Pons (tissue), 1 donor: ENCODE measurements at places on chromosomes 11 and 22.

GRCh38 chr11:86172894-86173293 lies 71.7 kb upstream of the EED start:
- no peak for DNase-seq

GRCh38 chr11:74366576-74366975 lies 31.7 kb downstream of the PGM2L1 start:
- DNase-seq: no peak

DNA sequence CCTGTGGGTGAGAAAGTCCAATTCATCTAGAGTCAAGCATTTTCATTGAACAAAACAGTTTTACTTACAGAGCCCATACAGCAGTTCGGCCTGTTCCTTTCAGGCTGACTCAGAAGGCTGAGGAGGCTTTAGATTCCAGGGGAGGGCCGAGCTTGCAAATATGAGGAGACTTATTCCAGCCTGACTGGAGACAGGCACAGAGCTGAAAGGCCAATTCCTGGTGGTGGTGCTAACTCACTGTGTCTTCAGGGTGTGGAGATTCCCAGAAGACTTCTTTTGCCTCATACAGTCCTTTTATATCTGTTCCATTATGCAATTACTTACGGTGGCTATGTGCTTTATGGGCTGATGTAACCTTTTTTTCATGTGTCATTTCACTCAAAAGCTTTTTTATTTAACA lies at the start of gene OR51E2:
OR51E2 (minus strand) TSS at position 269 of the 400 bp plus-strand sequence. CDS start 15,142 bp downstream, outside the sequence.
- no peak for DNase-seq

DNA sequence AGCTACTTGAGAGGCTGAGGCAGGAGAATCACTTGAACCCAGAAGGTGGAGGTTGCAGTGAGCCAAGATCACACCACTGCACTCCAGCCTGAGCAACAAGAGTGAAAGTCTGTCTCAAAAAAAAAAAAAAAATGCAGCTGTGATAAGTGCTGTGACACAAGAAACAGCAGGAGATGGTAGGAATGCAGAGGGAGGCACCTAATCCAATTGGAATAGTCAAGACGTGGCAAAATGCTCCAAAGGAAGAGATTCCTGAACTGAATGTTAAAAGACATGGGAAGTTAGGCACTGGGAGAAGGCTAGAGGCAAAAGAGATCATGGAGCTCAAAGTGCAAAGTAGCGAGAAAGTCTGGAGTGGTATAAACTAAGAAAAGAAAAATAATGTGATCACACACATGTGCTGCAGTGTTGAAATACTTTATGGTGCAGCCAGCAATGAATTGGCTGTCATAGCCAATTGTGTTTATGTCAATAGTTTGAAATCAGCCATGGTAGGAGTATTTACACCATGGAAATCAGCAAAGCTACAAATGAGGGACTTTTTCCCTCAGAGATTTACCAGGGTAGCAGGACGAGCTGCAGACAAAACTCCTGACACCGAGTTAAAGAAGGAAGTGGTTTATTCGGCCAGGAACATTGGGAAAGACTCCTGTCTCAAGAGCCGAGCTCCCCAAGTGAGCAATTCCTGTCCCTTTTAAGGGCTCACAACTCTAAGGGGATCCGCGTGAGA lies 40.9 kb upstream of the LIPT2 start:
- no peak for DNase-seq

GRCh38 chr11:17750013-17750800 lies 15.6 kb downstream of the KCNC1 start:
- no peak for DNase-seq

GRCh38 chr11:15577519-15577918 lies 462.8 kb downstream of the INSC start:
- no peak for DNase-seq

DNA sequence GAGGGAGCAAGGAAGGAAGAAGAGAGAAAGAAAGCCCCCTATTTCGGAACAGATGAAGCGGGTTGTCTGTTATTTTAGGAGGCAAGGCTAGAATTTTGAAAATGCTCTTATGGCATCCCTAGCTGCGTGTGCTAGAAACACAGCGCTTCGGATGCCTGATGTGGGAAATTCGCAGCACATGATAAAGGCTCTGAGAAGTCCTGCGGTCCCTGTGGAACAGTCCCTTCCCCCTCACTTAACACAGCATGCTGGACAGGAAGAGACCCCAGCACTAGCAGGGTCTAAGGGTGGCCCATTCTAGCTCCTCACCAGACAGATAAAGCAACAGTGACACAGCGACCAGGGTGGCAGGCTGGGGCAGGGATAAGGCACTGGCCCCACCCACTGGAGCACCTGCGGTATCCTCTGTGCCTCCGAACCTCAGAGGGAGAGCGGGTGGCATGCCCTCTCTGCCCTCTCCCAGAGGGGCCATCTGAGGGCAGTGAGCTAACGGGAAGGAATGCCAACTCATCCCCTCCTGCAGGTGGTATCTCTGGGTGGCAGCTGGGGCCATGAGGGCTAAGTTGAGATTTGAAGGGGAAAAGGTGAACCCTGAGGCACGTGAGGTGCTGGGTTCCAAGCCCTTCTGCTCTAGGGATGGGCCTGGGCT lies 75.7 kb downstream of the SCUBE1 start:
- no peak for DNase-seq

DNA sequence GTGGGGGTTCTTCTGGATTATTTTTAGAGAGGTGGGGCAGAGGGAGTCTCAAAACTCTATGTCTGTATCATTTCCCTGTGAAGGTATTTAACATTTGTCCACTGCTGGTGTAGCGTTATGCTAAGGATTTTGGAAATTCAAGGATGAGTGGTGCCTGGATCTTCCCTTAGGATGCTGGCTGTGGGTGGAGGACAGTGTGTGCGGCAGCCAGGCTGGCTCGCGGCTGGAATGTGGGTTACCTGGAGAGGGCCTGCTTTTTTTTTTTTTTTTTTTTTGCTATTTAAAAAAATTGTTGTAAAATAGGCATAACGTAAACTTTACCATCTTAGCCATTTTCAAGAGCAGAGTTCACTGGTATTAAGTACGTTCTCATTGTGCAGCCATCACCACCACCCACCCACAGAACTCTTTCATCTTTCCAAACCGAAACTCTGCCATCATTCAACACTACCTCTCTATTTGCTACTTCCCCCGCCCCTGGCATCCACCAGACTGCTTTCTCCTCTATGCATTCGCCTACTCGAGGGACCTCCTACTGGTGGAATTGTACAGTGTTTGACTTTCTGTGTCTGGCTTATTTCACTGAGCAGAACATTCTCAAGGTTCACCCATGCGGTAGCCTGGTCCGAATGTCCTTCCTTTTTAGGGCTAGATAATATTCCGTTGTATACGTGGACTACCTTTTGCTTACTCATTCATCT lies 67.1 kb downstream of the PARVB start:
- DNase-seq: no peak

GRCh38 chr11:75728992-75729391 lies 11.4 kb downstream of the MOGAT2 start:
- no peak for DNase-seq
